LoVo (cell line): ENCODE measurements at places on chromosomes 13 and 19.

DNA sequence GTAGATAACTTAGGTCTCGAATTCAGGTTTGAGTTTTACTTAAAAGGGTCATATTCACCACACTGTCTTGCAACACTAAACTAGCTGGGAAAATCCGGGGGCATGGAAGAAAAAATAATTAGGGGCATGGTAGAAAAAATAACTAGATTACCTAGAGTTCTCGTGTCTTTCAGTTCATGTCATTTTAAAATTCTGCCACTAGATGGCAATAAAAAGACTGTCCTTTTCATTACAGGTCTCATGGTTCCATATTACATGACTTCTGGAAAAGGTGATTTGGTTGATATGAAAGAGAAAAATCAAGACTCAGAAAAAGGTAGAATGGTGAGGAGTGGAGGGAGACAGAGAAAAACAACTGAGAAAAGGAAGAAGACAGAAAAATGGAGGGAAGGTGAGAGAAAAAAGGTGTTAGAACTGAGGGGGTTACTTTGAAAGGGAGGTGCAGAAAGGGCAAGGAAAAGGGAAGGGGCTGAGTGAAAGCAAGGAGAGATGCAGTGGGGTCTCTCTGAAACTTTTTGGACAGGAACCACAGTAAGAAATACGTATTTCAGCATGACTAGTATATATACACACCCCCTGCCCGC lies 299.0 kb downstream of the KLF12 start:
- peak; percentile 51 for DNase-seq

DNA sequence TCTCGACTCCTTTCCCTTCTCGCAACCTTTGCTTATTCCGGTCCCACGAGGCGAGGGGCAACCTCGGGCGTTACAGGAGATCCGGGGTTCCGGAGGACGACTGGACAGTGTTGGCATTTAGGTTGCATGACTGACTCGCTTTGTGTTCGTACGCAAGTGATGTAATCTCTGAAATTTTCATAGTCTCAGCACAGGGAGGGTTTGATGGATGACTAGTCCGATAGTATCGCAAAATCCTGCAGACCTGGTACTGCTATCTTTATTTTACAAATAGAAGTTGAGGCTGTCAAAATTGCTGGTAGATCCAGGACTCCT lies 342 bp downstream of the DDX49 start:
- DNase-seq, result no peak

- DNase-seq, result no peak
Measured at GRCh38 chr13:24659239-24659638, 21.0 kb upstream of the ATP12A start.

GRCh38 chr19:10191347-10191746 lies 3.4 kb downstream of the DNMT1 start:
- DNase-seq, result no peak

DNA sequence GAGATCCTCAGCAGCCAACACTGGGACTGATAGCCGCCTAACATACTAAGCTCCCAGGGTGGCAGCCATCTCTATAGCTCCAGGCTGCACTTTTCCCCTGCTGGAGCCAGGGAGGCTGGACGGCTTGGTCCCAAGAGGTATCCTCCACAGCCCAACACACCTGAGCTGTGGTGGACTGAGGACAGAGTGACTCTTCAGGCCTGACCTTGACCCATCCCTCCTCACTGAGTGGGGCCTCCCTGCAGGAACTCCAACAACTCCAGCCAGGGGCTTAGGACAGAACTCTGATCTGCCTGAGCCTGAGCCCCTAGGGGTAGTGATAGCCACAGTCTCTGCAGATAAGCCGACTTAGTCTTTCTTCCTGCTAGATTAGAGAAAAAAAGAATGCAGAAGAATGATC lies 958.1 kb upstream of the PRR20A start:
- no peak for DNase-seq

DNA sequence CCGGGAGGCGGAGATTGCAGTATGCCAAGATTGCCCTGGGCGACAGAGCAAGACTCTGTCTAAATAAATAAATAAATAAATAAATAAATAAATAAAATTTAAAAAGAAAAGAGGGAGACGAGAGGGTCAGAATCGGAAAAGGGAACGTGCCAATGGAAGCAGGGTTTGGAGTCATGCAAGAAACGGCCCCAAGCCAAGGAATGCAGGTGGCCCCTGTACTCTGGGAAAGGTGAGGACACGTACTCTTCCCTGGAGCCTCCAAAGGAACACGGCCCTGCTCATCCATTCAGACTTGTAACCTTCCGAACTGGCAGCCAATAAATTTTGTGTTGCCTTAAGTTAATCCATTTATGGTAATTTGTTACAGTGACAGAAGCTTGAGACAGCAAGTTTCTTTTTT lies 19.9 kb upstream of the PNMA8C start:
- DNase-seq, result no peak

DNA sequence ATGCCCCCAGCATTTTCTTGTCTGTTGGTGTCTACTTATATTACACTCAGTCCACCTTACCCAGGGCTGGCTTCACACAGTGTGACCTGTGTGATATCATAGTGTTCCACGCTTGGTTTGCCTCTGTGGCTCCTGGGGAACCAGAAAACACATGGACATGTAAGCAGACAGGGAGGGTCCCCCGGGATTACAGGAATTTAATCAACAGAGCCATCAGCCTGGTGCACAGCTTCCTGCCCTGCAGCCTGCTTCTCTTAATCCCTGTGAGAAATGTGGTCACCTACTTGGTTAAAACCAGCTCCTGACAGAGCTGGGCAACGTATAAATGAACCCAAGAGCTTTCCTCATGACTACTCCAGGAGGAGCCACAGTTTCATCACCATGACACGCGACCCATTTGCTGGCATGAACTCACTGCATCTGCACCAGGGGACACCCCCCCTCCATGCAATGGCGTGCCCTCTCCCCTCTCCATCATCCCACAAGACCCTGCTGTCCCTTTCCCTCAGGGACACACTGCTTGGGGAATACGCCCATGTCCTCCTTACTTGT lies 152.1 kb downstream of the UQCRFS1 start:
- no peak for DNase-seq

- no peak for DNase-seq
Measured at GRCh38 chr19:15251010-15251748, 18.9 kb upstream of the EPHX3 start.

DNA sequence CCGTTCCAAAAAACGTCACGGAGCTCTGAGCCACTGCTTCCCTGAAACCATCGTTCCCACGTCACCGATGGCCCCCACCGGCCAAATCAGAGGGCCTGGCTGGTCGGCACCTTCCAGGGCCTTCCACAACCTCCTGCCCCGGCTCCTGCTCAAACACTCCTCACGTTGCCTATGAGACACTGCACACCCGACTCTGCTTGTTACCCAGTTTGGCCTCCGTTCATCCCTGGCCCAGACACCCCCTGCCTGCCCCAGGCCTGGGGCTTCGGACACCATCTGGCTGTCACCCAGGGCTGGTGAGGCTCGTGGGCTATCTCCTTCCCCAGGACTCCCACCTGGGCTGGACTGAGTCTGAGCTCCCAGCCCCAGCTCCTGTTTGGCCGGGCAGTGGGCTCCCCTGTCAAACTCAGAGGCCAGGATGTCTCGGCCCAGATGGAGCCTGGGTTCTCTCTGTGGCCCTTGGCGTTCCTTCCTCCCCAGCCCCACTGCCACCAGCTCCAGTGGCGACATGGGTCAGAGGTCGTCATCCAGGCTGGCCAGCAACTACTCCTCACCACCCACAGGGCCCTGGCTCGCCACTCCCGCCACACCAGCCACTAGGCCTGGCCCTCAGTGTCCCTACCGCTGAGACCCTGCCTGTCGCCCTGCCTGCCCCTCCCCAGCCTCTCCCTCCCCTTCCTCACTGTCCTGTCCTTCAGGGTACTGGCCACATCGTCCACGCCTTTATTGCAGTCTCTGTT lies 17.7 kb downstream of the CERS1 start:
- DNase-seq, result no peak

- peak; percentile 64 for DNase-seq
Measured at GRCh38 chr19:41753936-41754529, 1.3 kb upstream of the CEACAM6 start.

GRCh38 chr13:112934078-112934477 lies 34.9 kb upstream of the MCF2L start:
- DNase-seq, result no peak

- DNase-seq, result no peak
Measured at GRCh38 chr19:4181053-4181508, 1.3 kb downstream of the SIRT6 start.

DNA sequence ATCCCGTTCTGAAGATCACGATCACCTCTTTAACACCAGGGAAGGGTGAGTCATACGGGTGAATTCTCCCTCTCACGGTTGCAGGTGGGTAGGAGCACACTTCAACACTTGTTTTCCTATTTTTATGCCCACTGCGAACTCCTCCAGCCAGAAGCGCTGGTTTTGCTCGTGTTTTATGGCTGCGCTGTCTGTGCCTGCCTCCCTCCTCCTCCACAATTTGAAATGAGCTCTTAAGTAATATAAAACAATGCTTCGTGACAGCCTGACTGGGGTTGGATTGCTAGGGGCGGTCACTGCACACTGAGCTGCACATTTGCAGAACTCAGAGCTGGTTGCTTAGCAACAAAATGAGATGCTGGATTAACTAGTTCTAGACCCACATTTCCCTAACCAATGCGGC lies 12.9 kb downstream of the CCDC70 start:
- no peak for DNase-seq
